ENCODE measurements at places on chromosomes 5 and 9.

DNA sequence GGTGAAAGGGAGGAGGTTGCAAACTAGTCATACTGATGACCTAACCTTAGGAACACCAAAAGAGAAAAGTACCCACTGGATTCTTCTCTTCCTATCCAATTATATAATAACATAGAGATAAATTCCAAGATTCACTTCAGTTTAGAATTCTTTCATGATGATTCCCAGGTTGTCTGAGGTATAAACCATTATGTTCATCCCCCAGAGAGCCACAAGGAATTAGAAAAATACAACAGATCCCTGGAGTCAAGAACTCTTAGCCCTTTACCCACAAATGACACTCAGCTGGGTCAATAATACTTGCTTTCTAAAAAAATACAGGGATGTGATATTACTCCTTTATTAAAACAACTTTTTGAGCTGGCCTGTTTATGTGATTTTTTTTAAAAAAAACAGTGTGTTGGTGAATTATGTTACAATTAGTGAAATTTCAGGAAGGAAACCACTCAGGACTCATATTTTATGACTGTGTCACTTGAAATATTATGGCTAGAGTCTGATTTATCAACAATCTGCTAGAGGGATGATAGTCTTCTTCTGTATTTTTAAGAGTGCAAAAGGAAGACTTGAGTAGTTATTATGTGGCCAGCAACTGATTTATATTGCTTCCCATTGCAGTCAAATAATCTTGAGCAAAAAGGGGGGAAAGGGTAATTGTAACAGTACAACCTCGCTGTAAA lies 338.2 kb downstream of the NFIB start:
- DNase-seq: no peak

- DNase-seq: no peak
Measured at GRCh38 chr5:53206562-53206961, 97.0 kb upstream of the MOCS2 start.

GRCh38 chr5:176817369-176817840 lies 7.0 kb downstream of the UNC5A start:
- peak; percentile 59 for DNase-seq

DNA sequence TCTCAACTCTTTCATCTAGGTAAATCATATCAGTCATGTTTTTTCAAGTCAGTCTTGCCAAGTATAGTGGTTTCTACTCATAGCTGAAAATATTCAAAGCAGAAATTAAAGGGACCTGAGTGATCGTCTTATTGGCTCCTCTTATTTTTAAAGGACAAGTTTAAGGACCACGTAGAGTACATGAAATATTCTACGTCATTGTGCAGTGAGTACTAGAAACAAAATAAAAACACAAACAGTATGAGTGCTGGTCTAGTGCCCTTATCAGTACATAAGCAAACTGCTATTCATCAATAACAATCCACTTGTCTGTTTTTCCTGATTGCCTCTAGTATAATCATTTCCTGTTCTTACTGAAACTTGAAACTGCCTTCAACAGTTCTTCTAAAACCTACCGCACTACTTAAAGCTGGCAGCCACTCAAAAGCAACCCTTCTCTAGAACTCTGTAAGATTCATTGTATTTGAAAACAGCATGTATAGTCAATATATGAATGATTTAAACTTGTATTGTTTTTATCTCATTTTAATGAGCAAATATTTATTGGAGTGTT lies 853.7 kb downstream of the TAF11L14 start:
- no peak for DNase-seq

- no peak for DNase-seq
Measured at GRCh38 chr9:19694601-19695000, 94.2 kb downstream of the SLC24A2 start.
